Thyroid gland (tissue), 4 donors: ENCODE measurements at places on chromosomes 6 and 20.

GRCh38 chr6:134267917-134268361 lies 50.0 kb downstream of the SGK1 start:
- DNase-seq, result peak; percentile 70

DNA sequence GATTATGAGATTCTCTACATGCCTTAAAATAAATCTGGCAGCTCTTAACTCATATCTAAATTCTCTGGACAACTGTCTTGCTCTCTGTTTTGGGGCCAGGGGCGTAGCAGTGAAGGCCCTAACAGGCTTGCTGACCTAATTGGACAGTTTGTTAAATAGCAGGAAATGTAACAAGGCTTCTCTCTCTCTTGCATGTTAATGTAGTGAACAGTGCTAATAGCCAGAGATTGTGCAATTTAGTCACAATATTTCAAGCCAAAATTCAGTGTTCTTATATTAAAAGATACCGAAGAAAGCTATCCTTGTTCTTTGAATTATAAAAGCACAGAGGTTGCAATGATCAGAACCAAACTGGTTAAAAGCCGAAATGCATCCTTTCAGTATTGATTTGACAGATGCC lies 3.0 kb downstream of the PPP1R3D start:
- no peak for DNase-seq

DNA sequence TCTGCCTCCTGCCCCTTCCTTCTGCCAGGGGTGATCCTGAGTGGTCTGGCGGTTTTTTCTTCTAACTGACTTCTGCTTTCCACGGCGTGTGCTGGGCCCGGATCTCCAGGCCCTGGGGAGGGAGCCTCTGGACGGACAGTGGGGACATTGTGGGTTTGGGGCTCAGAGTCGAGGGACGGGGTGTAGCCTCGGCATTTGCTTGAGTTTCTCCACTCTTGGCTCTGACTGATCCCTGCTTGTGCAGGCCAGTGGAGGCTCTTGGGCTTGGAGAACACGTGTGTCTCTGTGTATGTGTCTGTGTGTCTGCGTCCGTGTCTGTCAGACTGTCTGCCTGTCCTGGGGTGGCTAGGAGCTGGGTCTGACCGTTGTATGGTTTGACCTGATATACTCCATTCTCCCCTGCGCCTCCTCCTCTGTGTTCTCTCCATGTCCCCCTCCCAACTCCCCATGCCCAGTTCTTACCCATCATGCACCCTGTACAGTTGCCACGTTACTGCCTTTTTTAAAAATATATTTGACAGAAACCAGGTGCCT lies 10.2 kb downstream of the SLC29A1 start:
- no peak for DNase-seq

GRCh38 chr6:158014505-158015187 lies 33.0 kb downstream of the SYNJ2 start:
- no peak for DNase-seq

GRCh38 chr6:52020945-52021570 lies 66.4 kb downstream of the PKHD1 start:
- no peak for DNase-seq

- no peak for DNase-seq
These were observed 242.5 kb downstream of the ADGRG6 start for GRCh38 chr6:142544199-142544838.

DNA sequence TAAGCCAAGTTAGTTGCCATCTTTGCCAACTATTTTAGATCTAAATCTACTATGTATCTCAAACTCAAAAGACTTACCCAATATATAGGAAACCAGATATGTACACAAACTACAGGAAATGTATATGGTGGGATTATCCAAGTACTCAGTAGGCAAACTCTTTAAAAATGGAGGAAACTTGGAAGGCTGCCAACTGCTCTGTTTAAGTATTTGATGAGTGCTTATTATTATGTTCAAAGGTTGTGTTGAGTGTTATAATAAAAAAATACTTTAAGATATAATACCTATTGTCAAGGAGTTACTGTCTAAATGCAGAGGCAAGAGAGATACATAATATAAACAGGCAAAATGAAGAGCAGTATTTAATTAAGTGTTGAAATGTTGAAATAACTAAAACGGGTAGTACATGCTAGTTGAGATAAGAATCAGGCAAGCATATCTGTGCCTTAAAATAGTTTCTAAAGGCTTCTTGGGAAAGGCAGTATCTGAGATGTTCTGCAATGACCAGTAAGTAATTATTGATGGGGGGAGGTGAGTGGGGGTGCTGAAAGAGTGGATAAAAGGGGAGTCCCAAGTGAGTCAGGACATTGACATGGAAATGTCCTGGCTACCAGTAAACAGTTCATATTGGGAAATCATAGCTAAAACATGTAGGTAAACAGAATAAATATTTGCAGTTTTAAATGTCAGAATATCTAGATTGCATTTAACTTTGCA lies 6.5 kb upstream of the DST start:
- no peak for DNase-seq

DNA sequence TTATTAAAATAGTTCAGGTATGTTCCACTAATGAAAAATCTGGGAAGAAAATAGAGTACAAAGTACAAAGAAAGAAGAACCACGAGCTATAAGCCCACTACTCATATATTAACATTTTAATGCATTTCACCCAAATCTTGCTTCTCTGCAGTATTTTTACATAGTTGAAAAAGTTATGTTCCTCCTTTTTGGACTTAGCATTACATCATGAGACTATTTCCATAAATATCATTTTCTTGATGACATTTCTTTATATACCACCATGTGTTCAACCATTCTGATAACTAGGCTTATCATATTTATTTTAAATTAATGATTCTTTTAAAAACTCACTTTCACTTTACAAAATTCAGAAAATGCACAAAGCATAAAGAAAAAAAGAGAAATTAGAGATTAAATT lies 3.0 kb downstream of the IPCEF1 start:
- DNase-seq, result no peak

DNA sequence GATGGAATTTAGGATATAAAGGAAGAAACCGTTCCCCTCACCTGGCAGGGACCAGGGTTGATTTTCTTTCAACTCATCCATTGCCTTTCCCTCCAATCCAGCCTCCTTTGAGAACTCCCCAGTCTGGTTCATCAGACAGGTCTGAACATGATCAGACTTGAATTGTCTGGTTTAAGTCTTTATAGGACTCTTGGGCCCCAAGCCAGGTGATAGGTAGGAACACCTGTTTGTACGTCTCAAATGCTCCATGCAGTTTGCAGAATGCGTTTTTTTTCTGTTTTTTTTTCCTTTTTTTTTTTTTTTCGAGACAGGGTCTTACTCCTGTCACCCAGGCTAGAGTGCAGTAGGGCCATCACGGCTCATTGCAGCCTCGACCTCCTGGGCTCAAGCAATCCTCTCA lies 4.1 kb upstream of the CEP250 start:
- DNase-seq, result no peak

- DNase-seq, result no peak
These were observed 172.0 kb downstream of the EYA2 start for GRCh38 chr20:47066484-47067270.

- no peak for DNase-seq
These were observed 339.7 kb downstream of the TAF4 start for GRCh38 chr20:61725966-61726365.

GRCh38 chr6:135951169-135951568 lies 99.7 kb downstream of the PDE7B start:
- DNase-seq, result no peak

GRCh38 chr6:156729248-156729647 lies 47.9 kb upstream of the ARID1B start:
- no peak for DNase-seq

DNA sequence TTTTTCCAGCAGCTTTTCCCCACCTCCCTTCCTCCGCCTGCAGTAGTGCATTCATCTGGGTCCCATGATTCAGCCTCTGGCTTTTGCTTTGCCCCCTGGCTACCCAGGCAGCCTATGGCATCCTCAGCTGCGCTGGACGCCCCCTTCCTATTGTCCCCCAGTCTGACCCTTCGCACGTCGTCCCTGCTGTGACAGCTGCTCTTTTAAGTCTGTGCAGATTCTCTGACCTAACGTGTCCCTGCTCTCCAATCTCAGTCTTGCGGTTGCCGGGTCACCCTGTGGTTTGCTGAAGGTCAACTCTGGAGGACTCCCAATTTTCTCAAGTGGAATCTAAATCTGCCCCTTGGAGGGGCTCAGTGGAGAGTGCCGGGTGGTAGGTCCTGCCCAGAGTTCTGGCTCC lies 294.3 kb downstream of the CDC5L start:
- DNase-seq, result no peak

GRCh38 chr6:137879299-137879698 lies 12.2 kb downstream of the TNFAIP3 start:
- no peak for DNase-seq

DNA sequence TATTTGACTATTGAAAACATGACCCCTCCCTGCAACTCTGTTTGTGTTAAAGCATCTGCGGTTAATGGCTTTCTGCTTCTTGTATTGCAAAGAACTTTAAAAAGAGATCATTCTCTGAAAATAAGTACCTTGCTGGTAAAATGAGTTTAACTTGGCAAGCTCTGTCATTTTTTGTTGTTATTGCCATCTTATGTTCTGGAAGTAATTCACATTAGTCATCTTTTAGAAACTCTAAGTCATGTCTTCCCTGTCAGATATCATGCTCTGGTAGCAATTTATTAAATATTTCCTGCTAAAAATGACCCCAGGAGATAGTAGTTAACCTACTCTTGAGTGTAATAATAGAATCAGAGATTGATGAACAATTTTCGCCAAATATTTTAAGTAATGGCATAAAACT lies 890.6 kb downstream of the KIF16B start:
- no peak for DNase-seq

- no peak for DNase-seq
These were observed 9.4 kb downstream of the TRIM10 start for GRCh38 chr6:30151580-30151979.
